T-cell (primary cell): ENCODE measurements at places on chromosomes 13 and 19.
A peak's percentile ranks its signal among the peaks of the same experiment; 100 is the strongest.

- no peak for DNase-seq
Observed at GRCh38 chr13:79483086-79483706, 2.2 kb downstream of the NDFIP2 start.

DNA sequence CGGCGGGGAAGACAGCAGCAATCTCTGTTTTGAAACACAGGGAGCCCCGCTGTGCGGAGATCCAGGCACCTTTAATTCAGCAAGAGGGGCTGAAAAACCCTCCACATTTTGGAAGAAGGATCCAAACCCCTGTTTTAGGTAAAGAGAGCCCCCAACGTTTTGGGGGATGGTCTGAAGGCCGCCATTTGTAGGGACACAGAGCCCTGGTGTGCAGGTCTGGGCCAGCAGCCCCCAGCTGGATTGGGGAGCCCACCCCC lies 3.5 kb upstream of the HOOK2 start:
- DNase-seq, result no peak

GRCh38 chr13:39405596-39406205 lies 197.3 kb downstream of the LHFPL6 start:
- DNase-seq, result no peak

- DNase-seq, result no peak
Observed at GRCh38 chr13:98706446-98707110, 45.9 kb downstream of the SLC15A1 start.

- no peak for DNase-seq
Observed at GRCh38 chr19:17393002-17393401, 994 bp downstream of the CCDC194 start.

GRCh38 chr13:76474356-76474755 lies 411.8 kb downstream of the KCTD12 start:
- no peak for DNase-seq

GRCh38 chr13:74977498-74977897 lies 504.5 kb downstream of the TBC1D4 start:
- no peak for DNase-seq

- DNase-seq, result no peak
Observed at GRCh38 chr13:24032674-24033073, 127.8 kb upstream of the SPATA13 start.

DNA sequence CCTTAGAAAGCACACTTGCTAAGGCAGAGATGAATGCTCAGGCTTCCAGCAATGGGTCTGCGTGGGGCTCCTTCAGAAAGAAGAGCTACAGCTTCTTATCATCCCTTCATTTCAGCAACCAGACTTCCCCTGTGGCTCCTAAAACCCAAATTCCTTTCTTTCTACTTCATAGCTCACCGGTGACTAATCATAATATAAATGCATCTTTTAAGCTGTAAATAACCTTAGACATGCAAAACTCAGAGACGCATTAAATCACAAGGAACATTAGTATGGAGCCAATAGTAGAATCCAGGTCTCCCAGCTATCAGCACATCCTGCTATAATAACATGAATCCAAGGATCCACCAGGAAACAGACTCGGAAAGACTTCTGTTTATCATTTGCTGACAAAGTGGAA lies 375.6 kb downstream of the COG6 start:
- DNase-seq, result no peak

- no peak for DNase-seq
Observed at GRCh38 chr13:67841071-67841470, 610.9 kb upstream of the PCDH9 start.

DNA sequence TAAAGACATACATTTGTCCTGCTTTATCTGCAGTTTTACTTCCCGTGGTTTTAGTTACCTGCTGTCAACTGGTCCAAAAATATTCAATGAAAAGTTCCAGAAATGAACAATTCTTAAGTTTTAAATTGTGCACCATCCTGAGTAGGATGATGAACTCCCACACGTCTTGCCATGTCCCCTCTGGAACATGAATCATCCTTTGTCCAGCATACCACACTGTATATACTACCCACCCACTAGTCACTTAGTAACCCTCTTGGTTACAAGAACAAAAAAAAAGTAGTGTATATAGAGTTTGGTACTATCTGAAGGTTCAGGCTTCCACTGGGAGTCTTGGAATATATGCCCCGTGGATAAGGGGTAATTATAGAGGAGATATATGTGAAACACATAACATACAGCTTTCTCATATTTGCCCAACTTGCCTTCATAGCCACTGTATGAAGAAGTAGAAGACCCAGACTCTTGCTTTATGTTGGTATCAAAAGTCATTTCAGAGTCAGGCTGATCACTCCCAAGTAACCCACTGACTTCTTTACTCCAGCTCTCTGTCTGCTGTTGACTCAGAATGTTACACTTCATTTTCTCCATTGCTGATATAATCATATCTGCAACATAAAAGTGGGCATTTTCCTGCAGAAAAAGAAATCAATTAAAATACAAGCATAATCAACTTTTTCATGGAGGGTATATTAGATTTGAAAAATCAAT lies 19.3 kb downstream of the RUBCNL start:
- DNase-seq, result no peak

- no peak for DNase-seq
Observed at GRCh38 chr13:100266026-100266425, 177.1 kb downstream of the PCCA start.

DNA sequence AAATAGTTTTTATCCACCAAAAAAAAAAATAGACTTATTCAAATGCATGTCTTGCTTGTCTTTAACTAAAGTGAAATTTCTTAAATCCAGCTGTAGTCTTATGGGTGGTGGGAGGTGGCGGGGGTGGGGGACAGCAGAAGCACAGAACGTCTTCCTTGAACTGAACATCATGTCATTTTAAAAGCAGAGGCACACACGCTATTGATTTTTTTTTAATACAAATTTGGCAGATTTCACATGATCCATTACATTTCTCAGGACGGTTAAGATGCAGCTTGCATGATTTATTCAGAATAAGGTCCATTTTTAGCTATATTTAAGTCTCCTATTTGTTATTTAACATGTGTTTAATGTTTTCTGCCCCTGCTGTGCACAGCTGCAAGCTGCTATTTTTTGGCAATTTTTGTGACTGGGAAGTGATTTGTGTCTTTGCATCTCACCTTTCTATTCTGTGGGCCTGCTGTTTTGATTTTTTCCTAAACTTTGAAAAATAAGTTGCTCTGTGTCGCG lies 274.0 kb downstream of the TSHZ3 start:
- DNase-seq, result no peak

DNA sequence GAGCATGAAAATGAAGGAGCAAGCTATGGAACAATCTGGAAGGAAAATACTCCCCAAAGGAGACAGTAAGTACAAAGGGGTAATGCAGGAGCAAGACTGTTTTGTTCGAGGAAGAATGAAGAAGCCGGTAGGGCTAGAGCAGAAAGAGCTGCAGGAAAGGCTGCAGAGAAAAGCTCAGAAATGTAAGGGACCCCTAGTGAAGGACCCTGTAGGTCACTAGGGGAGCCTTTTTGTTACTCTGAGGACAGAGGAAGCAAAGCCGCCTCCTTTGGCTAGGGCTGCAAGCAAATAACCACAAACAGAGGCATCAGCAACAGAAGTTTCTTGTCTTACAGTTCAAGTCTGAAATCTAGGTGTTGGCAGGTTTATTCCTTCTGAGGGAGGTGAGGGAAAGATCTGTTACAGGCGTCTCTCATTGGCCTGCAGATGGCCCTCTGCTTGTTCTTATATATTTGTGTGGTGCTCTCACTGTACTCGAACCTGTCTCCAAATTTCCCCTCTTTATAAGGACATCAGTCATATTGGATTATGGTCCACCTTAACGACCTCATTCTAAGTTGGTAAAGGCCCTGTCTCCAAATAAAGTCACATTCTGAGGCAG lies 362.3 kb downstream of the COG6 start:
- DNase-seq, result no peak

DNA sequence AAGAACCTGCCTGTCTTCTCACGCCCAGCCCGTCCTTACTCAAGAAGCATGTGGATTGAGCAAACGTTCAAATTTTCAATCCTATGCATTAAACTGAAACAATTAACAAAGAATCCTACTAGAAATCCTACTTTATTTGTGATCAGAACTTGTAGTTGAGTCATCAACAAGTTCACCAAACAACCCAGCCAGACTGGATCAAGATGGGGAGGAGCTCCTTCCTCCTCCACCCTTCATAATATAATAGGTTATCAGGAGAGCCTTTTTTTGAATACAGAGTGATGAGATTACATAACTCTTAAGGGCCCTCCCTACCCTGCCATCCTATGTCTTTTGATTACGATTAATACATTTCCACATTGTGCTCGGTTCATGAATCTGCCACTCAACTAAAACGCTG lies 32.7 kb downstream of the SOX21 start:
- DNase-seq, result no peak

DNA sequence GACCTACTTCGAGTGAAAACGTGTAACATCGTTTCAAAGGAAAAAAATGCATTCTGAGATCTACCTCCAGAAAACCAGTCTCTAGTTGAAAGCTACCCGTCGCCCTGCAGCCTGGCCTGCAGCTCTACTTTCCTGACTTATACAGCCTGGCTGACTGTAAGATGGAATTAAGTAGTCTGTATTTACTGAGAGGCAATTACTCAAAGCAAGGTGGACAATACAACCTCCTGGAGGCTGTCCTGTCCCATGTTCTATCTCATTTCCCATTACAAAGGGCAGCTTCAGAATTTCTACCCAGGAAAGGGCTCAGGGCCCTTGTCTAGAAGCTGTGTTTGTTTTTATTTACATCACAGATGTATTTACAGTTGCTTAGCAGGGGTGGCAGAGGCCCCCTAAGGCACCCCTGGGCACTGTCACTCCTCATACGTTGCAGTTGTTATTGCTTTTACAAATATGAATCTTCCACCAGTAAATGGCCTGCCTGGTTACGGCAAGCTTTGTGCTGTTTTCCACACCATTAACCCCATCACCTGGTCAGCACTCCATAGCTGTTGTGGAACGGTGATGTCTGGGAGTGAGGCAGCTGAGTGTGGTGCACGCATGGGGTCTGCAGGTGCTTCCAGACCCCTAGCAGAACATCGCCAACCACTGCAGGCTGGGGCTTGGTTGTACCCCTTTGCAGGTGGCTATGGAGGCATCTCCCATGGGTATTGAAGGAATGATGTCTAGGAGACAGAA lies 46.3 kb upstream of the MTIF3 start:
- DNase-seq, result no peak

DNA sequence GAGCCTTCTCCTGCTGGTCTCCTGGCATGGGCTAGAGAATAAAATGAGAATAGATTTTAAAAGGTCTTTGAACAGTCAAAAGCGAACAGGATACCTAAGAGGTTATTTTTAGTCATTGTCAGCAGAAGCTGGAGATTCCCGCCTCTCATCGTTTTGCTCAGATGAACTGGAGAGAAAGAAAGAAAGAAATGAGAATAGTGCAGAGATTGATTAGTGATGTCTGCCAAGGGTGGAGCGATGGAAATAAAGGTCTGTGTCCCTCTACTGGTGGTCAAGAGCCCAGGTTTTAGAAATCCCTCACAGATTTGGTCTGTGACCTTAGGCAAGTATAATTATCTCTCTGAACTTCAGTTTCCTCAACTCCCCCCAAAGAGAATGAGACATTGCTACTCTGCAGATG lies 5.3 kb downstream of the NCAN start:
- no peak for DNase-seq

DNA sequence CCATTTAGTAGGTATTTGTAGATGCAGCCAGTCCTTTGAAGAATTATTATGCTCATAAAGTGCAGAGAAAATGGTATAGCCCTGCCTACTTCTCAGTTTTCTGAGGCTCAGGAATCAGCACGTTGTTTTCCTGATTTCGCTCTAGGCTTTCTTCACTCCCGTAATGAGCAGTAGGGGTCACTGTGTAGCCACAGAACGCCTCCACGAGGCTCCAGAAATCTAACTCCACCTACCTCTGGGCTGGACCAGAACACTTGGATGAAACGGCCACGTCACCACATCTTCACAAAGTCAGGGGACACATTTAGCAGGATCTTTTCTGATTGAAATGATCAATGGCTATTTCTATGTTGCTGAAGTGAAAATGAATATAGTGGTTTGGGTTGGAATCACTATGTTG lies 49.8 kb upstream of the GTF3A start:
- peak; percentile 20 for DNase-seq

DNA sequence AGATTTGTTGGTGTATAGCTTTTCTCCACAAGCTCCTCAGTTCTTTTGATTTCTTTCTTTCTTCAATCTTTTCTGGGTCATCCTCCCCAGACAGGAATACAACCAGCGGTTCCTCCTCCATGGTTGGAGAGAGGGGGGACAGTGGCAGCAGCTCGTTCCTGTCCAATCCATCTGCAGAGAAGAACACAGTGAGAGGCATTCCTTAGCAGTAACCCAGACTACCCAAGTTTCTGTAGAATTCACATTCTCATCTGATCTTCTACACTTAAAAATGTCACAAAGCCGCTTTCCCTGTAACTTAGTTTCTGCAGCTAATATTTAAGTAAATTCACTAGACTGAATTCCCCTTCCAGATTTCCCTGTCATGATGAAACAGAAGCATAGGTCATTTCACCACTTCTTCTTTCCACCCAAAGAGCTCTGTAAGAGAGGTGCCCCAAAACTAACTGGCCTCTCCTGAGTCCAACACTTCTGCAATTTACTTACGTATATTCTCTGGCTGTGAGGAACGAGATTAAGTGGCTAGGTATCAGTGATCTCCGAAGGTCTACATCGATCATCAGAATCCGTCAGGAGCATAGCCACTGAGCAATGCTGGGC lies 171.9 kb downstream of the TBC1D4 start:
- DNase-seq, result no peak
